ENCODE measurements at places on chromosomes 1 and 21.

GRCh38 chr1:232667778-232668165, 37.8 kb upstream of the SIPA1L2 start:
- no peak for DNase-seq

DNA sequence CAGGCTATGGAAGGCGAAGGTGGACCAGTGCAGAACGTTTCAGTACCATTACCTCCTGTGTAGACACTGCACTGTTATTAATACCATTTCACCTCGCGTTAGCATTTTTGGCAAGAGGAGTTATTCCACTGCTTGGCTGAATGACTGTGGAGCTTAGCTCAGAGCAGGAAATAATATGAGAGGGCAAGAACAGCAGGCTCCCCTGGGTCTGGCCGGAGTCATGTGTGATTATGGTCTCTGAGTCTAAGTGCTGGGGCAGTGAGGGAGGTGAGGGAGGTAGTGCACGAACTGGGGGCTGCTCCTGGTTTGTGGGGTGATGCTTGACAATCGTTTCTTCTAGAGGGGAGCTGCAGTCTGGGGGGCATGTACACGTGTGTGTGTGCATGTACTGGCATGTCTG, 82.9 kb downstream of the MDM4 start:
- no peak for DNase-seq

GRCh38 chr1:43339584-43340232, 2.1 kb downstream of the MPL start:
- no peak for DNase-seq

GRCh38 chr1:101379950-101380349, 143.1 kb downstream of the S1PR1 start:
- no peak for DNase-seq

GRCh38 chr1:51969038-51969705, 21.3 kb downstream of the RAB3B start:
- DNase-seq: peak; percentile 68

DNA sequence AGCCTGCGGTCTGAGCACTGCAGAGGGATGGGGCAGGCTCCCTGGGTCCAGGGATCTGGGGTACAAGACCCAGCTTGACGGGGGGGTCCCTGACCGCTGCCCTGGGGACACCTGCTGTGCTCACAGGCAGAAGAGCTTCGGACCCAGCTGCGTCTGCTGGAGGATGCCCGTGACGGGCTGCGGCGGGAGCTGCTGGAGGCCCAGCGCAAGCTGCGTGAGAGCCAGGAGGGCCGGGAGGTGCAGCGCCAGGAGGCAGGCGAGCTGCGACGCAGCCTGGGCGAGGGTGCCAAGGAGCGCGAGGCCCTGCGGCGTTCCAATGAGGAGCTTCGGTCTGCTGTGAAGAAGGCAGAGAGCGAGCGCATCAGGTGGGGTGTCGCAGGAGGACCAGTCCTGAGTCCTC, 25.2 kb downstream of the MFAP2 start:
- DNase-seq: no peak

GRCh38 chr1:91643431-91643830, 142.8 kb downstream of the CDC7 start:
- DNase-seq: no peak

- DNase-seq: no peak
Measured at GRCh38 chr1:5865774-5866173, 126.5 kb downstream of the NPHP4 start.

DNA sequence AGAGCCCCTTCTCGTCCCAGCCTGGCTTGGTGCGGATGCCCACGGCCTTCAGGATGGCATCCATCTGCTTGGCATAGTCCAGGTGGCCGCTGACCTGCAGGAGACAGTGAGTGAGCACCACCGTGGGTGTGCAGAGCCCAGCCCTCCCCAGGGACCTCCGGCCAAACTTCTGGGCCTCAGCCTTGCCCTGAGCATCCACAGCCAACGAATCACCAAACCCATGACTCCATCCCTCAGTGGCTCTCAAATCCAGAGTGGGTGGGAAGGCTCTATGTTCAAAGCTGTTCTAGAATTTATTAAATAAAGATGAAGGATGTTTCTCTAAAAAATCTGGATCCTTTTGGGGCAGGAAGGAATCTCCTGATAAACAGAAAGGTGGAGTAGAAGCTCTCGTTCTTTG, 18.7 kb downstream of the HTR6 start:
- no peak for DNase-seq

DNA sequence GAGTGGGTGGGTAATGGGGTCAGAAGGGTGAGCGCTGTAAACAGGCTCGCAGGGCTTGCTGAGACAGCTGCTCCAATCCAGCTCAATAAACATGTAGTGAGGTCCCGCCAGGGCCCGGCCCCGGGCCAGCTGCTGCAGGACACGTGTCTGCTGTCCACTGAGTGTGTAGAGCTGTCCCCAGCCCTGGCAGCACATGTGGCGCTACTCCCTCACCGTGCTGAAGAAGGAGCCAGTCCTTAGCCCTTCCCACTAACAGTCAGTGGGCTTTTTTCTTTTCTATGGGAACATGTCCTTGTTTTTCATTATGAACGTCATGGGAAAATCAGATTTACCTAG, 78.9 kb upstream of the C1orf174 start:
- DNase-seq: no peak

- DNase-seq: no peak
Measured at GRCh38 chr1:147579934-147580537, 38.7 kb downstream of the BCL9 start.

DNA sequence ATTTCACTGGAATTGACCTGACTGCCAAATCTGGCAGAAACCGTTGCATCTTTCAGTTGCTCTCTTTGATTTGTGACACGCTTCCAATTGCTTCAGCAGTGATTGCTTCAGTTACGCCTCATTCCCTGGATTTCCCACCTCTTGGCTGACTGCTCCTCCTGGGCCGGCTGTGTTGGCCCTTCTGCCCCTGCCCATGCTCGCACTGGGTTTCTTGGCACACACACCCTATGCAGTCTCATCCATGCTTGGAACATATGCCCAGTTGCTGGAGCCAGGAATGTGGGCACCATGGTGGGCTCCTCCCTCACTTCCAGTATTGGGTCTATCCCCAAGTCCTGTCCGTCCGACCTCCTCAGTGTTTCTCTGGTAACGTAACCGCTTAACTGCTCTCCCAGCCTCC, 2.2 kb upstream of the ZBTB21 start:
- no peak for DNase-seq

DNA sequence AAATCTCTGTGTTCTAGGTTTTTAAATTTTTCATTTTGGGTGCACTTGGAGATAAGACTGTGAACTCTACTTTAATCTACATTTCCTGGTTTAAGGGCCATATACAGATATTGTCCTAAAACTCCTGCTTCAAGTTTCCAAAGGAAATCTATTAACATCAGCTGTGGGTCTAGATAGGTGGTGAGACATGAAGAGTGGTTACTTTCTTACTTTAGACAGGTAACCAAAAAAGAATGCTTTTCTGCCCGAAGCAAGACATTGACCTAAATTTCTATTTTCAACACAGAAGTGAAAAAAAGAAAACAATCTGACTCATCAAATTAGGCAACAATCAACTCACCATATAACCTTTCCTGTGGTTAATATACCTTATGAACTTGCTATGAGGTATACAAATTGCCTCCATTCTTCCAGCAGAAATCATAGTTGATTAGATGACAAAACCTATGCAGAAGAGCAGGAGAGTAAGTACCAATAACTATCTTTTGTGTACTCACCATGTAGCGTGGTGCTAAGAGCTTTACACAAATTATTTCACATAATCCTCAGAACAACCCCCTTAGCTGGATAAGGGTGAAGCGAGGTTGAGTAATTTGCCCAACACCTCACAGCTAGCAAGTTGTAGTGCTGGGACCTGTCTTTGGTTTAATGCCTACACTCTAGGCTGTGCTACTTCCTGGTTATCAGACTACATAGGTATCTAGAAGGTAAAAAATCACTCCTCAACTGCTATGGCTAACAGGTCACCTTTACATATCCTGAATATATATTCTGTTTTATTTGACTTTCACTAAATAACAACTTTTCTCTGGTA, 23.4 kb upstream of the PTPN14 start:
- DNase-seq: no peak

DNA sequence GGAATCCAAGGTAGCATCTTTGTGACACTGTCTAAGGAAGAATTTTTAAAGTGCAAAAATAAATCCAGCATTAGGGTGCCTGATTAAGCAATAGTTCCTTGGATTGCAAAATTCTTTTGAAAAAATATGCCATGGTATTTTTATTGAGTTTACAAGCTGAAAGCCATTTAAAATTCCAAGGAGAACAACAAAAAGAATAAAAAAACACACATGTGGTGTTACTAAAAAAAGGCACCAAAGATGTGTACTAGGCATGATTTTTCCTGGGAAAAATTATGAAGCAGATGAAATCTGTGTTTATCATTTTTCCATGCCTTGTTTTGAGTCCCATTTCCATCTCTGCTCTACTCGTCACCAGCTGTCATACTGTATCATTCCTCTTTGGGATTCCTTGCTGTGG, 157.0 kb upstream of the ZNHIT6 start:
- no peak for DNase-seq

DNA sequence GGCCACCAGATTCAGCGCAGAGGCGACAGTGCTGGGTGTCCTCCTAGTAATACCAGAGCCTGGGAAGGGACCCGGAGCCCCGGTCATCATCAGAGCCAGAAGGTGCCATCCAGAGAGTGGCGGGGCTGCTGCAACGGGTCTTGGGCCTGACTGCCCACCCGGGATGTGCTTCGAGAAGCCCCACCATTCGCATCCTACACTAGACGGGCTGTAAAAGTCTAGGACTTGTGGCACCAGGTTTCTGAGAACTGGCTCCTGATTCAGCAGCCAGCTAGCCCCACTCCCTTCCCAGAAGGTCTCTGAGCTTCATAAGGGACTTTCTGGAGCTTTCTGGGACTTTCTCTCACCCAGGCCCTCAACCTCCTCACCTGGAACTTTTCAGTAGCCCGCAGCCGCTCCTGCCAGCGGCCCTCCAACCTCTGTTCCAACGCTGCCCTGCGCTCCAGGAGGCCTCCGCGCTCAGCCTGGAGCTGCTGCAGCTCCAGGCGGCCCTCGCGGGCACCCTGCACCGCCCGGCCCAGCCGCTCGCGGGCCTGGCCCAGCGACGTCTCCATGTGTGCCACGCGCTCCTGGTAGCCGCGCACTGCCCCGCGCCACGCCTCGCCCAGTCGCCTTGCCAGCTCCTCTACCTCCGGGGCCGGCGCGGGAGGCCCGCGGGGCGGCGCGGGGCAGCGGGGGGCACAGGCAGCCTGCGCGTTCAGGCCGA, 940 bp downstream of the NES start:
- DNase-seq: no peak

GRCh38 chr1:176670853-176671252, 207.9 kb downstream of the PAPPA2 start:
- no peak for DNase-seq

- DNase-seq: no peak
Measured at GRCh38 chr1:112694363-112694929, 12.5 kb downstream of the RHOC start.

DNA sequence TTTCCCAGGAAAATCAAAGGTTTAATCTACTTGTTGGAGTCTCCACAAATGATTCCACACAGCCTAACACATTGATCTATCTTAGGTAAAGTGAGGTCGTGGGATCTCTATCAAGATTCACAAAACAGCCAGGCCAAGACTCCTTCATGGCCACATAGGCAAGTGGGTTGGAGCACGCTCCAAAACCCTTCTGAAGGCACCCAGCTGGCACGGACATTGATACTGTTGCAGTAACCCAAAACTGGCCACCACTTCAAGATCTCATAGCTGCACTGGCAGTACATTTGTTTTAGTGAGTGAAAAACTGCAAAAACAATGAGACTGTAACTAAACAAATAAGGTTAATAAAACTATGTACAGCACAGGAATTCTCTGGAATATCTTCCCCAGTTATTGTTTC, 61.9 kb downstream of the COLGALT2 start:
- DNase-seq: no peak

DNA sequence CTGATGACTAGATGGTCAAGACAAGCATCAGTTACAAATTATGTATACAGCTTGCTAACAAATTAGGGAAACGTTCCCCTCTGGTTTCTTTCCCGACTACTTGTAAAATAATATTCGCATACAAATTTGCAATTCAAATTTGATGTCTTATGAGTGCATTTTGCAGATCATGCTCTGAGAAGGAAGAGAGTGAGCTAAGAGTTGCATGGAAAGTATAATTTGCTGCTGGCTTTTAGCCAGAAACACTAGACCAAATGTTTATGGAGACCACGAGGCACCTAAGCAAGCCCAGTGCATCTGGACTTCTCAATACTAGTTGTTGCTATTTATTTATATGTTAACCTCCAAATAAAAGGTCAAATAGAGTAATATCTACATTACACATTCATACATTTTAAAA, 216.0 kb downstream of the SMYD3 start:
- DNase-seq: no peak

GRCh38 chr1:147619741-147620140, 50.6 kb downstream of the ACP6 start:
- no peak for DNase-seq

GRCh38 chr1:53715478-53715877, 23.5 kb downstream of the GLIS1 start:
- peak; percentile 72 for DNase-seq

GRCh38 chr21:44529011-44529421, 11.0 kb downstream of the KRTAP10-1 start:
- DNase-seq: no peak

GRCh38 chr1:116853680-116854402, 55.9 kb upstream of the PTGFRN start:
- DNase-seq: no peak

- no peak for DNase-seq
Measured at GRCh38 chr1:154813300-154813816, 56.7 kb downstream of the KCNN3 start.

GRCh38 chr1:234962340-234962989, 166.2 kb downstream of the TOMM20 start:
- DNase-seq: peak; percentile 94

GRCh38 chr1:248825136-248825535, 579 bp downstream of the SH3BP5L start:
- no peak for DNase-seq

- DNase-seq: no peak
Measured at GRCh38 chr21:21103692-21104091, 105.5 kb downstream of the NCAM2 start.

DNA sequence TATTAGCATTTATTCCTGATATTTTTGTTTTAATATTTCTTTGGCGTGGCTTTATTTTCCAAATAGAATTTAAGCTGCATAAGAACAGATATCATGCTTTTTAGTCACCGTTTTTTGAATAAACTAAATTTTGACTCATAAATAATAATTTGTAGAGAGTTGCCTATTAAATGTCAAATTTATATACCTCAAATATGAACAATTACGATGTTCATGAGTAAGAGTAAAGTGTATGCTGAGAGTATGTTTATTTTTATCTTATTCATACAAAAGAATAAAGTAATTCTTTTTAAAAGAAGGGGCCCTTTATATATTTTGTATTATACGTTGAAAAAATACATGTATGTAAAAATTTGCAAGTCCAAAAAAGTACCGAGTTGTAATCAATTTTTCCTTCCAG, 126.5 kb upstream of the NRIP1 start:
- DNase-seq: no peak
